ENCODE measurements at places on chromosomes 3 and 15.
A peak's percentile ranks its signal among the peaks of the same experiment; 100 is the strongest.

DNA sequence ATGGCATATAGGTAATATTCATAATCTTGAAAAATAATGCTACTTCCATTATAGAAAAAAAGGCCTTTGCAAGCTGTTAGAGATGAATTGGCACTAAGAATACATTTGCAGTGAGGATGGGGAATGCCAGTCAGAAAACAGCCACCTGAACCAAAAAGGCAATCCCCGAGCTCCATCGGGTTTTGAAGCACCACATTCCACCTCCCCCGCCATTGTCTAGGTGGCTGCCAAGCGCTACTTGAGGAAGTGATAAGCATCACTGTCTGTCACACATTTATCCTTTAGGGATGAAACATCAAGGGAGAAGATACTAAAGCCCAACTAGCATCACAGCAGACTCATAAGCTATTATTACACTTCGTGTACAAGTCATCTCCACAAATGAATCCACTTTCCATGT is 112.8 kb downstream of the OSBPL10 start:
- DNase-seq: no peak

- no peak for DNase-seq
Measured at GRCh38 chr3:83948771-83949170, 1010.0 kb upstream of the CADM2 start.

DNA sequence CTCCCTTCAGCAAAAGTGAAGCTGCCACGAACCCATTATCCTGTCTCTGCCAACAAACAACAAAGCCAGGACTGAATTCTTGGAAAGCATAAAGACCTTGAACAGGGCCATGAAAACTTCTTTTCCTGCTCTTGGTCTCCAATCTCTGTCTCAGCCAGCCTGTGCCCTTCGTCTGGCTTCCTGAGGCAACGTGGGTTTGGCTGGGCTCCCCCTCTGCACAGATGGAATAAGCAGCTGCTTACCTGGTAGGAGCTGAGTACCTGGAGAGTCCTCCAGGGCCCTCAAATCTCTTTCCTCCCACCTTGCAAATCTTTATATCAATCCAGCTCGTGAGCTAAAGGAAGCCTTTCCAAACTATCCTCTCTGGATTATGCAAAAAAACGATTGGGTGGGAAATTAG is 97.6 kb upstream of the PSMD6 start:
- no peak for DNase-seq

DNA sequence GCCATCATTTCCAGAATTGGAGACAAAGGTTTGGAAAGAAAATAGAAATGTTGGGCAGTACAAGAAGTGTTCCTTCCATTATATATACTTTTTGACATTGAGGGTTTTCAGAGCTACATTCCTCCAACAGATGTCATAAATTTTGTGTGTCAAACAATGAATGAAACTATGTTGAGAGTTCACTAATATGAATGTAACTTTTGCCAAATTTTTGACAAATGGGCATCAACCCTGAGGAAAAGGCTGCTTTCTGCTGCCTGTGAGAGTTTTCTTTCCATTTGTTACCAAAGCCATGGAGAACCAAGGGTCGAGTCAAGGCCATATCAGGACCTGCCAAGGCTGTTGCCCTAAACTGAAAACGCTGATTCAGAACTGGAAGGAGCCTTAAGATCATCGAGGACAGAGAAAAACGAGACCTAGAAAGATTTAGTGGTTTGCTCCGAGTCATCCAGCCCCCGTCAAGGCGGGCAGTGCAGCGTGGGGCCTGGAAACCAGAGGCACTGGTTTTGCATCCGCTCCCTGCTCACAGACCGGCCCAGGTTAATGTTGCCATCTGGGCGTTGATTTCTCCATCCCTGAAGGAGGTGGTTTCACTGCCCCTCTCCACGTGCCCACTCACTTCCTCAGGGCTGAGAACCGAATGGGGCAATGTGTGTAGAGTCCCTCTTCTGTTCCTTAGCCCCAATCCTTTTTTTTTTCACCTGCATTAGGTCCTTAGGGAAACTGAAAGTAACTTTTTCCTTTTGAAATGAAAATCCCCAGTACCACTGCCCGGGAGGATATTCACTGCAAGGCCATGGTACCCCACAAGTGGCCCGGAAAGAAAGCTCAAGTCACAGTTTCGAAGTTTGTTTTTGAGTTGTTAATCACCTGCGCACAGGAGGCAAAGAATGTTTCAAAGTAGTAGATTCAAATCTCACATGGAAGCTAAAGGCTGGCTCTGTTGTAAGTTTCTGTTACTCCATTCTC is 32.8 kb downstream of the TPM1 start:
- no peak for DNase-seq

DNA sequence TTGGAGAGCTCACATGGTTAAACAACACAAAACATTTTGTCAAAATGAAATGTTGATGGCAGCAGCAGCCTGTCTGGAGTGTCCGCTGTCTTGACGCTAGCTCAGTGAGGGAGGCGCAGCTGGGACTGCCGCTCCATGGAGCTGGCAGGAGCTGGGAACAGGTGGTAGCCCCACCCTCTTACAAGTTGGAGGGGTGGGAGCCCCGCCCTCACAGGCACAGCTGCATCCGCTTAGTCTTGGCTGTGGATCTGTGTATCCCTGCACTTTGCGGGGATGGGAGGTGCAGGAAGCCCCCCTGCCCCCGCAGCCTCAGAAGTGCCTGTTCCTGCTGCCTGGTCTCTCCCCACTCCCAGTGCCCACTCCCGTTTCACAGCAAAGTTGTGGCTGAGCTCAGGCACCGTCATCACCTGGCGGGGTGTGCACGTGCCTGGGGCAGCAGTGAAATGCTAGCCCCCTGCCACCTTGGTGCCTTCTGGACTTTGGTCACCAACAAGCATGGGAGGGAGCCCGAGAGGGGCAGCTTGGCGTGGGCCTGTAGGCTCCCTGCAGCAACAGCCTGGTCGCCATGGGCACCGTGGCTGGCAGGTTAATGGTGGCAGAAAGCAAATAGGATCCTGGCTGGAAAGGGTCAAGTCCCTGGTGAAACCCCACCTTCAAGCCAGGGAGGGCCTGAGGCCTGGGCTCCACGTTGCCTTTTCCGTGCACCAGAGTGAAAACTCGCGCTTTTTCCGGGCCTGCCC is 53.8 kb upstream of the CADM2 start:
- DNase-seq: no peak

DNA sequence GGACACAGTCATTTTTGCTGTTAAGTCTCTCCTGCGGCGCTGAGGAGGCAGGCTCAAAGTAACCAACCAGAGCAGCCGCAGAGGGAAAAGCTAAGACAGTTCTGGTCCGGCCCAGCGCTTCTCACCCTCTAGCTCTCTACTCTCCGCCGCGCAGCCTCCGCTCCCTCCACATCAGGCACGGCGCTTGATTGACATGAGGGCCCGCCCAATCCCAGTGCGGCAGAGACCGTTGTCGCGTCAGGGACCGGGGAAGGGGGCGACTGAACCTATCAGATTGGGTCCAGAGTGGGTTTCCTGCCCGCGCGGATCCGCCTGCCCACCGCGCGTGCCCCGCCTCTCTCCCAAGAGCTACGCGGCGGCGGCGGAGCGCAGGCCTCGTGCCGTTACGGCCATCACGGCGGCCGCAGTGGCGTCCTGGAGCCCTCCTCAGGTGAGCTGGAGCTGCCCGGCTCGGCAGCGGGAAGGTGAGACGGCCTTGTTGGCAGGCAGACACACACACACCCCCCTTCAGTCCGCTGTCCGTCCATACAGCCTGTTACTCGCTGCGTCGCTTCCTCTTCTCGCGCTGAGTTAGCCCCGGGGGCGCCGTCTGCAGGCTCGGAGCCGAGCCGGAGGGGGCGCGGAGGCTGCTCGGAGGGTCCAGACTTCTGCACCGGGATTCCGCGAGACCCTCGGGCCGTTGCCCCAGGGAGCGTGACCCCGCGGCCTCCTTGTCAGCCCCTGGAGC is at the start of gene NCK1:
NCK1 (plus strand) TSS at position 319 of the 727 bp plus-strand sequence. CDS start 65,794 bp downstream, outside the sequence.
- DNase-seq: peak; percentile 94

GRCh38 chr3:136366289-136366688 is 116.1 kb downstream of the PCCB start:
- DNase-seq: no peak

DNA sequence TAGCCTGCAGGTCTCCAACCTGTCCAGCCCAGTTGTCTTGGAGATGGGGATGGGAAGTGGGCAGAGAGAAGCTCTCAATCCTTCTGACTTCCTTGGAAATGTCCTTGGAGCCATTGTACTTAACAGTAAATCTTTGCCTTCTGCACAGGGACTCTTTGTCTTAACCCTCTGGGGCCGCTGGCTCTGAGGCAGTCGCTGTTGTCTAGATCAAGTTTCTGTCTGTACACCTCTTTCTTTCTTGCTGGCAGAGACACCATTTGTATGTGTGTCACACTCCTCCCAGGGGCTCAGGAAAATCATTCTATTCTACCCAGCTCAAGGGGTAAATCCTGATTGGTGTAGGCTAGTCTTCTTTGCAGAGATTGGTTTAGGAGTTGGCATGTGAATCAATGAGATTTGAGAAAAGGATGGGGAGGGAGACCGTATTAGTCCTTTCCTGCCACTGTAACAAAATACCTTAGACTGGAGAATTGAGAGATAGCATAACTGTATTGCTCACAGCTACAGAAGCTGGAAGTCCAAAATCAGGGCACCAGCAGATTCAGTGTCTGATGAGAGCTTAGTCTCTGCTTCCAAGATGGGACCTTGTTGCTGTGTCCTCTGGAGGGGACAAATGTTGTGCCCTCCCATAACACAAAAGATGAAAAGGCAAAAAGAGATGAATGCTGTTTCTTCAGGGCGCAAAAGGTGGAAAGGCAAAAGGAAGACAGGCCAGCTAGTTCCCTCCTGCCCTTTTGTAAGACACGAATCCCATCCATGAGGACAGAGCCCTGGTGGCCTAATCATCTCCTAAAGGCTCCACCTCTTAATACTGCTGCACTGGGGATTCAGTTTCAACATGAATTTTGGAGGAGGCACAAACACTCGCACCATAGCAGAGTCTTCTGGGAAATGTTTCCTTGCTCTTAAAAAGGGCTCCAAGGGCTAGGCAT is 66.3 kb downstream of the PPCDC start:
- DNase-seq: no peak

GRCh38 chr3:73556520-73557372 is 68.0 kb downstream of the PDZRN3 start:
- DNase-seq: no peak

DNA sequence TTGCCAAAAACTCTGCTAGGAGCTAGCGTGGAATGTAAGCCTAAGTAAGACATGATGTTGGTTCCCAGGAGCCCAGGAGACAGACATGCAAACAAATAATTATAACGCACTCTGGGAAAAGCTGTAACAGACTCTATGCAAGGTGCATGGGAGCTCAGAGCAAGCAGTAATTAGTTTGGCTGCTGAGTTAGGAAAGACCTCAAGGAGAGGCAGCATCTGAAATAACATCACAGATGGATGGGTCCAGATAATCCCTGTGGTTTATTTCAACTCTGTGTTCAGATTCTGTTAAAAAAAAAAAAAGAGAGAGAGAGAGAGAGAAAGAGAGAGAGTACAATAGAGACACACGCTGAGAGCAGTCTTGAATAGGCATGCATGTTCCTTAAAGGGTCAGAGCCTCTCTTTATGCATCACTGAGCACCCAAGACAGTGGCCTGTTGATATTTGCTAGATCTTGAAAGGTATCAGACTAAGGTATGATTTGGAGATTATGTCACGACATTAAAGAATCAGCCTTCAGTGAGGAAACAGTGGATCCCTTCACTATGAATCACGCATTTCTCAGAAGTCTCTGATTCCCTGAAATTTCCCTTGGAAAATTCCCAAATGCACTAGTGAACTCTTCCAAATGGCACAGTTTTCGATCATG is 124.4 kb upstream of the LIPC start:
- DNase-seq: no peak

GRCh38 chr3:122230174-122230573 is 46.7 kb downstream of the CASR start:
- no peak for DNase-seq

DNA sequence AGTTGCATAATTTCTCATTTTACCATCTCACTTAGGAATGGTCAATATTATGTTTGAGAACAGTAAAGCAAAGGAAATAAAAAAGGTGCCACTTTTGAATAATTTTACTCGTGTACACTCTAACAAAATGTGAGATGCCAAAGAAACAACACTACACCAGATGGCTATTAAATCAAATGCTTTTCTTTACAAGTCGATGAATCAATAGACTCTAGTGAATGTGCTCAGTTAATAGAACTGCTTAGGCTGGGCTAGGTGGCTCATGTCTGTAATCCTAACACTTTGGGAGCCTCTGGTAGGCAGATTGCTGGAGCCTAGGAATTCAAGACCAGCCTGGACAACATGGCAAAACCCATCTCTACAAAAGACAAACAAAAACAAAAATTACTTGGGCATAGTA is 87.9 kb downstream of the ZNF609 start:
- no peak for DNase-seq

- DNase-seq: no peak
Measured at GRCh38 chr3:32850226-32850625, 32.4 kb downstream of the TRIM71 start.

- no peak for DNase-seq
Measured at GRCh38 chr15:34818526-34818925, 23.2 kb upstream of the ACTC1 start.

GRCh38 chr15:63013052-63013808 is 29.3 kb upstream of the TPM1 start:
- DNase-seq: peak; percentile 16

- no peak for DNase-seq
Measured at GRCh38 chr3:97957617-97958311, 14.5 kb downstream of the RIOX2 start.

DNA sequence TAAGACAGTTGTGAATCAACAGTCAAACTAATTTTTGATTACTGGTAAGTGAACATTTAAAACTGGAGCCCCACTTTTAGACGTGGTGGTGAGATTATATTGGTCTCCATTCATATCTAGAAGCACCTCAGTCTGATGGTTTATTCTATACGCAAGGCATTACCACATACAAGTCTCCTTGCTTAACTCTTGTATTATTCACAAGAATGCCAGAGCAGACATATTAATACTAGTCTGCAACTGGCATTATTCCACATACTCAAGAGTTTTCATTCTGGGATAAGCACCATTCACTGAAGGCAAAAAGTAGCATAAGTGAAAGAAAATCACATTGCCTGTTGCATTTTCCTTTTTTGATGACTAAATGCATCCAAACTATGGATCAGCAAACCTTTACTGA is 36.9 kb upstream of the MEIS2 start:
- no peak for DNase-seq

- DNase-seq: no peak
Measured at GRCh38 chr3:160480931-160481330, 31.3 kb upstream of the TRIM59 start.

DNA sequence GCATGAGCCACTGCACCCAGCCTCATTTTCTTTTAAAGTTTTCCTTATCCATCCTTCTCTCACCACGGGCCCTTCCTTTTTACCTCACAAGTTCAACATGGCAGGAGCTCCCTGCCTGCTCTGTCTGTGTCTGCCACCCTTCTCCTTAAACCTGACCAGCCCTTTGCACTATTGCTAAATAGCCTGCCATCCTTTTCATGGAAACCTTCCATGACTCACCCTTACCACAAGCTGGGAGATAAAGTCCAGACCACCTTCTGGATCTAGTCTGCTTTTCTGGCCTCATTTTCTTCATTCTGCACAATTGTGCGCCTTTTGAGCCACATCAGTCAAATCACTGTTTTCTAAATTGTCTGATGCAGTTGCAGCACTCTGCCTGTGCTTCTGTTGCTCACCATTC is 8.9 kb downstream of the PARP14 start:
- no peak for DNase-seq
